ENCODE measurements at places on chromosomes 4 and X. TPM values are rescaled to one million over a fixed set of nuclear protein-coding genes. Genes with fewer than 3 reads are reported as not detected.

The ALB gene
- total RNA-seq: not detected

The FAM114A1 gene
- 0.50 TPM for total RNA-seq

The RTL3 gene
- total RNA-seq: not detected

The ARX gene
- total RNA-seq: not detected

The PRSS12 gene
- total RNA-seq: not detected

The RBMX gene
- 239 TPM for total RNA-seq

The C4orf50 gene
- 0.87 TPM for total RNA-seq

The COL25A1 gene
- total RNA-seq: not detected

The SULT1E1 gene
- not detected for total RNA-seq

The SLITRK2 gene
- total RNA-seq: not detected

The TMPRSS11D gene
- total RNA-seq: not detected

The MAPK10 gene
- total RNA-seq: 4.8 TPM

The RPS6KA6 gene
- 0.05 TPM for total RNA-seq

The NXF3 gene
- not detected for total RNA-seq

The MAGEA11 gene
- total RNA-seq: not detected

The PNMA6F gene
- not detected for total RNA-seq

The TMEM31 gene
- not detected for total RNA-seq

The TCEAL7 gene
- total RNA-seq: not detected

The SYNPO2 gene
- 0.72 TPM for total RNA-seq

The CT83 gene
- not detected for total RNA-seq

The PABPC5 gene
- total RNA-seq: not detected

The GLRA2 gene
- not detected for total RNA-seq

The C4orf36 gene
- not detected for total RNA-seq

The AFF2 gene
- 0.31 TPM for total RNA-seq

The SERTM2 gene
- total RNA-seq: not detected

The BEX5 gene
- total RNA-seq: 7.1 TPM

The BEND2 gene
- total RNA-seq: 11.9 TPM

The EXOC1L gene
- not detected for total RNA-seq

The FRAS1 gene
- not detected for total RNA-seq

The SYN1 gene
- total RNA-seq: 0.52 TPM

The TBX22 gene
- not detected for total RNA-seq

The NAP1L3 gene
- 5.0 TPM for total RNA-seq

The MAGT1 gene
- total RNA-seq: 38.6 TPM

The TEX13D gene
- total RNA-seq: not detected

The PPID gene
- 18.8 TPM for total RNA-seq

The CHRNA9 gene
- not detected for total RNA-seq

The CACNA1F gene
- total RNA-seq: 0.67 TPM

The SLC26A1 gene
- total RNA-seq: 0.21 TPM

The DCAF12L2 gene
- total RNA-seq: not detected

The FGF13 gene
- not detected for total RNA-seq

The GAGE12J gene
- not detected for total RNA-seq

The ZNF518B gene
- 16.2 TPM for total RNA-seq

The KLKB1 gene
- total RNA-seq: 1.5 TPM

The GBA3 gene
- total RNA-seq: not detected

The MSN gene
- total RNA-seq: 344 TPM

The GABRE gene
- not detected for total RNA-seq

The IL9R gene
- total RNA-seq: 2.8 TPM

The UGT8 gene
- 0.50 TPM for total RNA-seq

The CENPU gene
- total RNA-seq: 10.4 TPM

The NDUFB11 gene
- total RNA-seq: 55.4 TPM

The CD40LG gene
- total RNA-seq: 34.8 TPM

The SRPK3 gene
- total RNA-seq: not detected

The HSFX3 gene
- total RNA-seq: not detected

The BTK gene
- 10.0 TPM for total RNA-seq

The FAT1 gene
- total RNA-seq: not detected

The AMBN gene
- not detected for total RNA-seq

The IL1RAPL1 gene
- total RNA-seq: not detected

The TEX28 gene
- not detected for total RNA-seq
